Endothelial cell (in vitro differentiated cells): ENCODE measurements at places on chromosomes 3 and 15. TPM values are rescaled to one million over a fixed set of nuclear protein-coding genes. Genes with fewer than 3 reads are reported as not detected.

Gene SLTM
- 71.9 TPM for total RNA-seq

Gene ADCY5
- total RNA-seq = 1.0 TPM

Gene FSD2
- total RNA-seq = not detected

Gene HGD
- not detected for total RNA-seq

Gene CASR
- total RNA-seq = not detected

Gene LRRIQ4
- total RNA-seq = 0.38 TPM

Gene SNTN
- not detected for total RNA-seq

Gene PARP9
- 2.7 TPM for total RNA-seq

Gene GOLGA8G
- total RNA-seq = not detected

Gene TRH
- total RNA-seq = 0.49 TPM

Gene SLC15A2
- total RNA-seq = 4.9 TPM

Gene TRANK1
- 2.8 TPM for total RNA-seq

Gene PLSCR2
- not detected for total RNA-seq

Gene RTP4
- not detected for total RNA-seq

Gene GDPGP1
- 7.7 TPM for total RNA-seq

Gene BFSP2
- not detected for total RNA-seq

Gene THSD4
- 0.92 TPM for total RNA-seq

Gene SEMA5B
- total RNA-seq = 1.1 TPM

Gene ITGB5
- total RNA-seq = 55.2 TPM

Gene DYNC1LI1
- total RNA-seq = 81.7 TPM

Gene SLC24A5
- total RNA-seq = not detected

Gene SLC28A2
- total RNA-seq = not detected

Gene ST8SIA2
- 4.1 TPM for total RNA-seq

Gene USP4
- total RNA-seq = 55.0 TPM

Gene SPESP1
- total RNA-seq = not detected

Gene ADGRG7
- not detected for total RNA-seq

Gene SEMA3F
- 21.3 TPM for total RNA-seq

Gene ATP8B4
- total RNA-seq = 45.8 TPM

Gene CHRFAM7A
- 1.9 TPM for total RNA-seq

Gene NANOGP8
- total RNA-seq = 0.64 TPM

Gene CCRL2
- 1.4 TPM for total RNA-seq

Gene ARL14
- not detected for total RNA-seq

Gene FETUB
- total RNA-seq = not detected

Gene P2RY13
- total RNA-seq = not detected

Gene BSN
- total RNA-seq = 2.4 TPM

Gene THRB
- total RNA-seq = 0.38 TPM
